ENCODE measurements at places on chromosomes 3 and 15. TPM values are rescaled to one million over a fixed set of nuclear protein-coding genes. Genes with fewer than 3 reads are reported as not detected.

RHCG gene
- total RNA-seq: 1.7 TPM

VEPH1 gene
- total RNA-seq: 14.3 TPM

ANKUB1 gene
- total RNA-seq: 0.25 TPM

CNTN6 gene
- 10.8 TPM for total RNA-seq

TEX55 gene
- total RNA-seq: not detected

RASGRF1 gene
- 3.7 TPM for total RNA-seq

HEMK1 gene
- total RNA-seq: 2.5 TPM

PLA2G4E gene
- total RNA-seq: not detected

SLC49A4 gene
- 21.4 TPM for total RNA-seq
